HS-5 (cell line): ENCODE measurements at places on chromosomes 16 and 17.

DNA sequence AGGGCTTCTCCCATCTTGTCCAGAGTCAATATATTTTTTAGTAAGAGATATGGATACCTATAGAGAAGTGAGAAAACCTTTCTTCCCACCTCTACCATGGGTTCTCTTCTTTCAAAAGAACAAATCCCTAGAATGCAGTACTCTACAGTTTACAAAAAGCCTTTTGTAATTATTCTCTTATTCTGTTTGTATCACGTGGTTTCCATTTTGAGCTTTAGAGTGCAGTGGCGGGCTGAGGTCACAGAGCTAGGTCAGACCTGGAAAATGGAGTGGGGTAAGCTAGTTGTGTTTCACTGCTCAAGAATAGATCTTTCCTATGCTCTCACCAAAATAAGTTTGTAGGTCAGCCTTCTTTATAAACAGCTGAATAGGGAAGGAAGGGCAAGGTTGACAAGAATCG lies 85.3 kb upstream of the MAF start:
- DNase-seq = no peak

DNA sequence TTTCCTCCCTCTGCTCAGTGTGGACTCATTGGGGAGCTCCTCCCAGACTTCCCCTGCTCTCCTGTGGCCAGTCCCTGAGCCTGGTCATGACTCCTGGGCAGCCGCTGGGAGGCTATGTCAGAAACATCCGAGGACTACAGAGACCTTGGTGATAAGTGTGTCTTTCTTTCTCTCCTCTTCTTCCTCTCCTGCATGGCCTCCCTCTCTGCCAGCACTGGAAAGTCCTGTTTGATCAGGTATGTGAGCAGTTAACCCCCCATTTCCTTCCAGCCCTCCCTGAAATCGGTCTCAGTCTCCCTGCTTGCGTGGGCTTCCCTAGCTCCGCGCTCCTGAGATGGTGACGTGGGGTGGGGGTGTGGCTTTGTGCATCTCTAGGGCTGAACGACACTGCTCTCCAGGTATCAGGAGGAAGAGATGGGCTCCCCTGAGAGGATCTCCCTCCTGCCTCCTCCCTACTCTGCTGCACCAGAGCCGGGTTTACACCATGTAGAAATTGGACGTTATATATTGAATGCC lies 2.1 kb downstream of the RHBDL3 start:
- DNase-seq = no peak

DNA sequence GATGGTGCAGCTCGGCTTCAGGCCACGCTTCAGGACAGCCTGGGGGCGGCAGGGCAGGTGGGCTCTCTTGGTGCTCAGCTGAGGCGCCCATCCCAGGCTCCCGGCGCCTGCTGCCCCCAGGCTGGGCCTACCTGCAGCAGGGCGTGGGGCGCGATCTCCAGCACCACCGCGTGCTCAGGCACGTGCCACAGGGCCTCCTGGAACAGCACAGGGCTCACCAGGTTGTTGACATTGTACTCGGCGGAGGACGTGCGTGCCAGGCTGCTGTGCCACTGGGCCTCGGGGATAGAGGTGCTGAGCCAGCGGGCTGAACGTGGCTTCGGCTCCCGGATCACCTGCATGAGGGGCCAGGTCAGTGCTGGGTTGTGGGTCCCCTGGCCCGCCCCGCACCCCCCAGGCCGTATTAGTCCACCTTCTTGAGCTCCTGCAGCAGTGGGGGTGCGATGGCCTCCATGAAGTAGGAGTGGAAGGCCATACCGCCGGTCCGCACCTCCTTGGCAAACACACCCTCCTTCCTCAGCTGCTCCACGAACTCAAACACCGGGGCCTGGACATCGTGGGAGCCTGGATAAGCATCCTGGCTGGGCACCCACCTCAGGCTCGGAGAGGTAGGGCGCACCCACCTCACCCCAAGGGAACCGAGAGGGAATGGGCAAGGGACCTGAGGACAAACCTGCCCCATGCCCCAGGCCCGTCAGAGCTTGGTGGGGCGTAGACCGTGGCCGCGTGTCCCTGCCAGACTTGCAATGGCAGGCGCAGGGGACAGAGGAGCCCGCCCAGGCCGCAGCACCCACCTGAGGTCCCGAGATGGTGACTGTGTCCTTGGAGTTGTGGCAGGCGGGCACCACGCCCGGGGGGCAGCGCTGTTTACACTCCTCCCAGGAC lies 9.0 kb downstream of the FASN start:
- DNase-seq = no peak

DNA sequence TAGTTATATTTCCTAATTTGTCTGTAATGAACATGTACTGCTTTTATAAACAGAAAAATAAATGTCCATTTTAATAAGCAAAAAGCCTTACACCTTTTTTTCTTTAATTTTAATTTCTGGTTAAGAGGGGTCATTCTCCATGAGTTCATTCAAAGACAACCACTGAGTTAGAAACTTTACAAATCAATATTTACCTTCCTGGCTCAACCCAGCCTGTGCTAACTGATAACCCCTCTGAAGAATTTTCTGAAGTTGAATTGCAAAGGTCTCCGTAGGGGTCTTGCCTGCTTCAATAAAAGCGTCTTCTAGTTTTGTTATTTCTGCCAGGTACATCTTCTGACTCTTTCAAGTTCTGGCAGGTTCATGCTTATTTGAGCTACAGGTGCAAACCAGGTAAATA lies 440.4 kb upstream of the SALL1 start:
- DNase-seq = no peak

DNA sequence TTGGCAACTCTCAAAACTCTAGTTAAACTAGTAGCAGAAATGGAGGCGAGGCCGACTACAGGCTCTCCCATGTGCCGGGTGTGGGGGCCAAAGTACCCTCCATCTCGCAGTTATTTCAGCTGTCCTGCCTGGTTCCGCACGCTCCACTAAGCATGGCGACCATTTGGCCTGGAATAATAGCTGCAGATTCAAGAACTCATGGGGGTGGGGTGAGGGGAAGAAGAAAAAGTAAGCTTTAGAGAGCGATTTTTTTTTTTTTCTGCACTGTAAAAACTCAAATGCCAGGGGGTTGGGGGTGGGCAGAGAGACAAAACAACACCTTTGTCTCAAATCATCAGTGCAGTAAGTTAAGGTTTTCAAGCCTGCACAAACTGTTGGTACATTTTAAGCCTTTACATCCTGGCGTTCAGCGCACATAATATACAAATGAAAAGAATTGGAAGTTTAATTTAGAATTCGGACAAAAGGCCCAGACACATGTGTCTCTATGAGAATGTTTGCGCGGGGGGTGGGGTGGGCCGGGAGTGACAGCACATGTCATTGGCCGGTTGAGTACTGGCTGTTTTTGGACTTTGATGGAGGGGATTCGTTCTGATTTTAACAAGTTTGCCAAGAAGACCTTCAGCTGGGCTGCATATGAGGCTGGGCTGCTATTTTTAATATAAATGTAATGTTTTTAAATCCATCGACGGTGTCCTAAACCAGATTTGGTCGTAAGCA lies 694.7 kb upstream of the SALL1 start:
- DNase-seq = no peak

DNA sequence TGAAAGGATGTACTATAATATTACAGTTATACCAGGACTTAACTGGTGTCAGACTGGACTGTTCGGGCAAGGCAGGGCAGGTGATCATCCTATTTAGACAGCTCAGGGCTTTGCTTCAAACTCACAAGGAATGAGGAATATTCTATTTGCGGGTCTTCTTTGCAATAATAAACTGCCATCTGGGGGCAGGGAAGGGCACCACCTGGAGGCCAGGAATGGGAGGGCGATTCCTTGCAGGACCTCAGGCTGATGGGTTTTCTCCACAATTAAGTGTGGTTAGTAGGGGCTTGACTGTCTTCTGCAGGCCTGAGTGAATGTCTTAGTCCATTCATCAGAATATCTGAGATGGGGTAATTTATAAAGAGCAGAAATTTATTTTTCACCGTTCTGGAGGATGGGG lies 424.1 kb downstream of the CA10 start:
- DNase-seq = no peak

GRCh38 chr17:50686494-50687199 lies 21.1 kb downstream of the ANKRD40 start:
- no peak for DNase-seq

- no peak for DNase-seq
These were observed 26.3 kb downstream of the GINS2 start for GRCh38 chr16:85662482-85662812.

DNA sequence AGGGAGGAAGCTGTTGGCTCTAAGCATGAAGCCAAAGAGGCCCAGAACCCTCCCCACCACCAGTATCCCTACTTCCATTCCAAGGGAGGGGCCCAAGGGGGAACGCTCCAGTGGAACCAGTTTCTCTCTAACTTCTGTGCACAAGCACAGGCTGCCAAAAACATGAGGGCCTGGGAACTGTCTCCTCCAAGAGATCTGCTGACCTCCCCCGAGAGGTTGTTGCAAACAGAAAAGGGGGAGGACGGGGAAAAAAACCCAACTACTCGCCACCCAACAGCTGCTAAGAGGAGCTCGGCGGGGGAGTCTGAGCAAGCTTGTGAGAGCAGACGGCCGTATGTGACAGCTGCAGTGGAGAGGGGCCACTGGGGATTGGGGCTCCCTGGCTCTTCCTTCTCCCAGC lies 15.7 kb upstream of the SLC35B1 start:
- no peak for DNase-seq
